Activated CD8-positive, alpha-beta memory T cell treated with anti-CD3 and anti-CD28 coated beads for 4 hours (primary cell): ENCODE measurements at places on chromosomes 5 and 9.

- no peak for DNase-seq
Measured at GRCh38 chr5:9409413-9409960, 136.4 kb downstream of the SEMA5A start.

DNA sequence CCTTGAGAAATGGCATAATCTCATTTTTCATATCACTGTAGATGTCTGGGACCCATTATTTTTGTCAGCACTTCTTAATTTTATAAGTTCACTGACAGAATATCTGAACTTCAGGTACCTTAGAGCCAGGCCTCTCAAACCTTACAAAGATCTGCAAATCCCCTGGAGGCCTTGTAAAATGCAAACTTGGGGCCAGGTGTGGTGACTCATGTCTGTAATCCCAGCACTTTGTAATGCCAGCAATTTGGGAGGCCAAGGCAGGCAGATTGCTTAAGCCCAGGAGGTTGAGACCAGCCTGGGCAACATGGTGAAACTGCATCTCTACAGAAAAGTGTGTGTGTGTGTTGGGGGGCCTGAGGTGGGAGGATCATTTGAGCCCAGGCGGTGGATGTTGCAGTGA lies 30.8 kb downstream of the RASGRF2 start:
- DNase-seq, result no peak

- DNase-seq, result no peak
Measured at GRCh38 chr9:94918038-94918753, 191.7 kb downstream of the AOPEP start.

GRCh38 chr5:89595056-89595455 lies 712.1 kb upstream of the MEF2C start:
- DNase-seq, result no peak

DNA sequence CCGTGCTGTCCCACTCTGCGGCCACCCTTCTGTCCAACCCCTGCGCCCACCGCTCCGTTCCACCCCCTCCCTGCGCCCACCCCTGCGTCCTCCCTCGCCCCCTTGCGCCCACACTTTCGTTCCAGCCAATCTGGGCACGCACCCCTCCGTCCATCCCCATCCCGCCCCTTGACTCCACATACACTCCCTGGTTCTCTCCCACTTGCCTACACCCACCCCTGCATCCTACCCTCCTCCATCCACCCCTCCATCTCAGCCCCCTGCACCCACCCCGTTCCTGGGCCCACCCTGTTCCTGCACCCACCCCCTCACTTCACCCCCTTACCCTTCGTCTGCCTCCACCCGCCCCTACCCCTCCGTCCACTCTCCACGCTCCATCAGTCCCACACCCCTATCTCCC lies 7.0 kb downstream of the ADAMTS13 start:
- DNase-seq, result no peak

GRCh38 chr9:76658510-76659231 lies 105.6 kb upstream of the PCA3 start:
- no peak for DNase-seq

- DNase-seq, result no peak
Measured at GRCh38 chr5:38978036-38978435, 96.2 kb downstream of the RICTOR start.

GRCh38 chr5:8538821-8539220 lies 669.9 kb downstream of the MTRR start:
- no peak for DNase-seq

DNA sequence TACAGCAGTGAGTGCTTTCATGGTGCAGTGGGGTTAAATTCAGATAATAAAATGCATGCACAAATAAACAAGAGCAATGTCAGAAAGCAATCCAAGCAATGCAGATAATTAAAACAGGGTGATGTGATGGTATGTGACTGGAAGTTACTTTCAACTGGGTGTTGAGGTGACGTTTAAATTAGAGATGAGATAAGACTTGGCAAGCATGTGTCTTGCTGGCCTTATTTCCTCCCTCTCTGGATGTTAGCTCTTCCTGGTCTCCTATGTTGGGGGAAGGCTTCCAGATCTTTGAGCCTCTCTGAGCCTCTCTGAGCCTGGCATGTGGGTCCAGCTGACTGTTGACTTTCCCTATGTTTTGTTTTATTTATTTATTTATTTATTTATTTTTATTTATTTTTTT lies 54.4 kb downstream of the DOCK2 start:
- no peak for DNase-seq

GRCh38 chr9:108761655-108762347 lies 94.0 kb downstream of the ACTL7B start:
- DNase-seq, result no peak

GRCh38 chr5:14721990-14722656 lies 57.6 kb downstream of the OTULIN start:
- no peak for DNase-seq

DNA sequence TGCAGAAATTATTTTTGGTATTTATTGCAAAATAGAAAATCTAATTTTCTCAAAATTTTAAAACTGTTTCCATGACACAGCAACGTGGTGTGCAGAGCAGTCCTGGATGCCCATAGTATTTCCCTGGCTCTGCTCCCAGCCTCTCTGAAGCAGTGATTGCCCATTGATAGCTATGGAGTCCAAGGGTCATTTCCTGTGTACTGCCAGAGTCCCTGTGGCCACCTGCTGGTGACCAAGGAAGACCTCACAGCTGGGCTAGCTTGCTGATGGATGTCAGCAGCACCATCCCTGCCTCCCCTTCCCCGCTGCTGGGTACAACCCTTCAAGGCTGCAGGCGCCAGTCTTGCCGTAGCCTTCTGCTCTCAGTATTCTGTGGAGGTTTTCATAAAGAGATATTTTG lies 184.1 kb downstream of the DIRAS2 start:
- no peak for DNase-seq

- no peak for DNase-seq
Measured at GRCh38 chr9:112301420-112301819, 32.0 kb downstream of the PTBP3 start.

DNA sequence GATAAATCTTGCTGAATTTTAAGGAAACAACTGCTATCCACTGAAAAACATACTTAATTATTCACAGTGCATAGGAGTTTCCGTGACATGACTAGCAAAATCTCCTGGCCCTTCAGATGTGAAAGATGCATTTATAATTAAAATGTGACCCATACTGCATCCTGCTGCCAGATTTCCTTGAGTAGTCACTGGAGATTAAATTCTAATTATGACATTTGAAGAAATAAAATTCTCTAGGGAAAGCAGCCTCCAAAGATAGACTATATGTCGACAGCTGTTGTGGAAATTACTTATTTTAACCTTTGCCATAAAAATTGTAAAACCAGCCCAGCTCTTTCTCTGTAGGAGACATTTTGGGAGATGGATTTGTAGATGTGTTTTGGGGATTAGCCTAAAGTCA lies 193.6 kb upstream of the SMC2 start:
- no peak for DNase-seq

DNA sequence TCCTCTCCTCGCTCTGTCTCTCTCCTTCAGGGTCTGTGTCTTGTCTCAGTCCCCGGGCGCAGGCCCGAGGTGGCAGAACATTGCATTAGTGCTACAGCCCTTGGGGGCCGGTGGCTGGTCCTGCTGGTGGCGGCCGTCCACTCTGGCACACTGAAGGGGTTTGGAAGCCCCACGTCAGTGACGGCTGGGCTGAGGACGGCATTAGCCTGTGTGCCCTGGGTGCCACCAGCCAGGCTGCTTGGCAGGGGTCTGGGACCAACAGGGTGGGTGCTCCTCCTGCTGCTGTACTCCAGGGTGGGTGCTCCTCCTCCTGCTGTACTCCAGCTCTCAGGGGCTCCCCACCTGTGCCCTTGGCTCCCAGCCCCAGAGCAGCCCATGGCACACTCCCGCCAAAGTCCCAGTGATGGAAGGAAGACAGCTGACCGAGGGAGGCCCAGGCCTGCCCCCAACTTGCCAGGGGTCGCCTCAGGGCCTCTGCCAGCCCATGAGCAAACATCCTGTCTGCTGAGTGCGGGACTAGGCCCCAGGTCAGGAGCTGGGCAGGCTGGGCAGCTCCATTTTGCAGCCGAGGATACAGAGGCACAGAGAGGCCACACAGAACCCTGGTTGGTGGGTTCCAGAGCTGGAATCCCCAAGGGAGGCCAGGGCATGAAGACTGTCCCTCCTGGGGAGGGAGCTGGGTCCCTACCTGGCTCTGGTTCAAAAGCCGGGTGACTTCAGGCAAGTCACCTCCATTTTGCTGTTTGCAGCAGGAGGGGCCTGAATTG lies 27.3 kb downstream of the SARDH start:
- DNase-seq, result no peak

DNA sequence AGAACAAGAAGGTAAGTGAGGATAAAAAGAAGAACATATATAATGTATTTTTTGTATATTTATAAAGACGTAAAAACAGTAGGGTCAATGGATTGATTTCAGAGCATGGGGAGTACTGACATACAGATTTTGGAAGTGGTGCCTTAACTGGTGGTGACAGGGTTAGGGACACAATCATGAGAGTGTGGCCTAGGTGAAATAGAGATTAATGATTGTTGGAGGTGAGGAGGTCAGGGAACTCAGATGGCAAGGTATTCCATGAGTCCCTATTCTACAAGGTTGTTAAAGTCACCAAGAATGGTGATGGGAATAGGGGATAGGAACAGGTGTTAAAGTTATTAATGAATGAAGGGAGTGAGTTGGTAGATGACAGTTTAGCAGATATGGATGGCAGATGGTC lies 210.8 kb downstream of the SEMA6A start:
- DNase-seq, result no peak

DNA sequence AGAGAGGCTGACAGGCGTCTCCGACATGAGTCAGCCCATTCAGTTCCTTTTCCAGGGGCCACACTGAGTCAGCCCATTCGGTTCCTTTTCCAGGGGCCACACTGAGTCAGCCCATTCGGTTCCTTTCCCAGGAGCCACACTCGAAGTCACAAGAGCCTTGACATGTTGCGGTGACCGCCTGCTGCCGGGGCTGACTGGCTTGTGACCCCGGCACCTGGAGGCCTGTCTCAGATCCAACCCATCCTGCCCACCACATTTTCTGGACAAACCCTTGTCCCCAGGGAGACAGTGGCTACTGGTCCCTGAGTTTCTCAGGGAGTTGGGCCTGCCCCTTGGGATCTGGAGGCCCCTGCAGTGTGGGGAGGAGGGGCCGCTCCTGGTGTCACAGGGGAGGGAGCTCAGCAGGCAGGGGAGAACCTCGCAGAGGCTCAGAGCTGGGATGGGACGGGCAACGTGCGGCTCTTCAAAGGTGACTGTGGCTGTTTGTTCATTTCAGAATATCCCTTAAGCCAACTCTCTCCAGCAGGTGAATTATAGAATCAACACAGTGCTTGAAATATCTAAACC lies 40.5 kb upstream of the LPCAT1 start:
- no peak for DNase-seq

- DNase-seq, result no peak
Measured at GRCh38 chr5:148909040-148909439, 82.6 kb downstream of the ADRB2 start.

- DNase-seq, result no peak
Measured at GRCh38 chr5:157371655-157372471, 88.2 kb upstream of the NIPAL4 start.

GRCh38 chr5:148730270-148730669 lies 75.9 kb upstream of the HTR4 start:
- DNase-seq, result no peak

GRCh38 chr5:15376803-15377202 lies 123.2 kb upstream of the FBXL7 start:
- DNase-seq, result no peak

DNA sequence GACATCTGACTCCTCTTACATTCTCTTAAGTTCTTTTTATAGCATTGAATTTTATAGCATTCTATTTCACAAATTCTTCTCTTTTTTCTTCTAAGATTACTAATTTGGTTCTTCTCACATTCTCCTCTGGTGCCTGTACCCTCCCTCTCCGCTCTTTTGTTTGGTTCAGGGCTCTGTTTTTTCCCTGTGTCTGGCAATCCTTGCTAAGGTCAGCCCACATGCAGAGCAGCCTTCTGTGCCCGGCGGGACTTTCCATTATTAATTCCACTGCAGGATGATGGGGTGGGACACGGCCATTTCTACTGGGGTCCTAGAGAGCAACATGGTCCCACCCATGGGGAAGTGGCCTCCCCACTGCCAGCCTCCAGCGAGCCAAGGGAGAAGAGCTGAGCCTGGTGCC lies 9.8 kb upstream of the TRAF2 start:
- DNase-seq, result no peak

- DNase-seq, result no peak
Measured at GRCh38 chr5:138698713-138699112, 54.5 kb upstream of the CTNNA1 start.

DNA sequence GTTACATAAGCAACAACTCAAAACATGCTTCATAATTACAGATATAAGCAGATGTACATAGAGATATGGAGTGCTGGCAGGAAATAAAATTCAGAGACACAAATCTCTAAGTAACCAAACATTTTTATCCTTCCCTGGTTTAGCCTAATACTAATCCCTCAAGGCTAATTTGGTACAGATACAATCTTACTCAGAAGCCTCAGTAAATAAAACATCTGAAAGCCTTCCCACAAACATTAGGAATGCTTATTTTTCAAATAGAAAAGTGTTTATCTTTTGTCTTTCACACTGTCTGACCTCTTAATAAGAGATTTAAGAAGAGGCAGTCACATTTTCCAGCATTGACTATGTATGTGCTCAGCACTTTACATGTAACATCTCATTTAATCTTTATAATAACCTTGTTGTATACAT lies 399.4 kb downstream of the ARRDC3 start:
- DNase-seq, result no peak

DNA sequence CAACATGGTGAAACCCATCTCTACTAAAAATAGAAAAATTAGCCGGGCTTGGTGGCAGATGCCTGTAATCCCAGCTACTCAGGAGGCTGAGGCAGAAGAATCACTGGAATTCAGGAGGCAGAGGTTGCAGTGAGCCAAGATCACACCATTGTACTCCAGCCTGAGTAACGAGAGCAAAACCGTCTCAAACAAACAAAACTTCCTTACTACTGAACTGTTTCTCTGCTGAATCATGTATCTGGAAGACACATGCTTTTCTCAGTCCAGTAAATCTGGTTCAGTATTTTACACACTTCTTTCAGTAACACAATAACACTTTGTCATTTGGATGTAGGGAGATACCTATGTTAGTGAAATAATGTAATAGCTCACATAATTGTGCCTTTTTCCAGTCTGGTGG lies 7.9 kb downstream of the TRMT10B start:
- no peak for DNase-seq

GRCh38 chr9:84170521-84171141 lies 169.9 kb downstream of the SLC28A3 start:
- no peak for DNase-seq

DNA sequence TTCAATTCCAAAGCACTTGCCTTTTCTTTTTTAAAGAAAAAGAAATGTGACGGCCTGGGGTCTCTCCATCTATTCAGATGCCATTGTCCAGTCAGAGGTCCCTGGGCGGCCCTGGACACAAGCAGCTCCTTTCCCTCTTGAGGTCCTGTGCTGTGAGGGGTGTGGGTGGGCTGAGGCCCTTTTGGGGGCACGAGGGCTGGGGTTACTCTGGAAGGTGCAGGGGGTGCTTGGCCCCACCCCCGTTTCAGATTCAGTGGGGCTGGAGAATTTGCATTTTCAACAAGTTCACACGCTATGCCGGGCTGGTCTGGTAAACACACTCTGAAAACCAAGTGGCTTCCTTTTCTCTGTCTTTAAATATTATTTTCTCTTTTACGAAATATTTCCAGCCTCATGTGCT lies 91.4 kb upstream of the PHYKPL start:
- DNase-seq, result no peak

- DNase-seq, result no peak
Measured at GRCh38 chr5:76742583-76742982, 26.7 kb downstream of the F2R start.

- DNase-seq, result peak; percentile 14
Measured at GRCh38 chr9:109118808-109119438, 824 bp downstream of the TMEM245 start.

GRCh38 chr5:25763781-25764180 lies 1119.0 kb upstream of the CDH10 start:
- DNase-seq, result no peak

- no peak for DNase-seq
Measured at GRCh38 chr9:84866396-84867175, 197.1 kb downstream of the NTRK2 start.
